ENCODE measurements at places on chromosomes 3 and 15.

DNA sequence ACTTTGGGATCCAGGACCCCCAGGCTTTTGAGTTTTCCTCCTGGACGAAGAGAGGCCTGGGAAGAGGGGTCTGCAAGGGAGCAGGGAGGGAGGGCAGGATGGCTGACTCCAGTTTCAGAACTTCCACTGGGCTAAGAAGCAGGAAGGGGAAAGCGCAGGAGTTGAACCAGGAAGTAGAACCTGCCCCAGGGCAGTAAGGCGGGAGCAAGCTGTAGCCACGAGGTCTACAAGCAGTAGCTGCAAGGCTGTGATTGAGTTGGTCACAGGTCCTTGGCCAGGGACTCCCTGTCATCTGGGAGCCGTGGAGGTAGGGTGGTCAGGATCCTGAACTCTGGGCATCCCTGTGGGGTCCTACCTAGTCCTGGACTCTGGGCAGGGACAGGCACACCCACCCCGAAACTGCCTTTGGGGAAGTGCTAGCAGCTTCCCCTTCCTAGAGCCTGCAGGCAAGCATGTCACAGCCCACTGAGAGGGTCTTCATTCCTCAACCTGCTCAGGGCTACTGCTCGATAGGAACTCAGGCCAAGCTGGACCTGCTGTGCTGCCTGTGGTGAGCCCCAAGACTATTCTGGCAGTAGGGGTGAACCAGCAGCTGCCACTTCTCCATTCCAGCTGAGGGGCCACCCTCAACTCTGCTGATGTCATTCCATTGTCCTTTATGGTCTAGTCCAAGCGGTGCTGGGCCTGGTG, 5.8 kb upstream of the GNAI2 start:
- no peak for DNase-seq

GRCh38 chr15:78024883-78025282, 52.6 kb downstream of the TBC1D2B start:
- no peak for DNase-seq

GRCh38 chr15:36172955-36173354, 406.5 kb upstream of the CDIN1 start:
- DNase-seq: peak; percentile 57

DNA sequence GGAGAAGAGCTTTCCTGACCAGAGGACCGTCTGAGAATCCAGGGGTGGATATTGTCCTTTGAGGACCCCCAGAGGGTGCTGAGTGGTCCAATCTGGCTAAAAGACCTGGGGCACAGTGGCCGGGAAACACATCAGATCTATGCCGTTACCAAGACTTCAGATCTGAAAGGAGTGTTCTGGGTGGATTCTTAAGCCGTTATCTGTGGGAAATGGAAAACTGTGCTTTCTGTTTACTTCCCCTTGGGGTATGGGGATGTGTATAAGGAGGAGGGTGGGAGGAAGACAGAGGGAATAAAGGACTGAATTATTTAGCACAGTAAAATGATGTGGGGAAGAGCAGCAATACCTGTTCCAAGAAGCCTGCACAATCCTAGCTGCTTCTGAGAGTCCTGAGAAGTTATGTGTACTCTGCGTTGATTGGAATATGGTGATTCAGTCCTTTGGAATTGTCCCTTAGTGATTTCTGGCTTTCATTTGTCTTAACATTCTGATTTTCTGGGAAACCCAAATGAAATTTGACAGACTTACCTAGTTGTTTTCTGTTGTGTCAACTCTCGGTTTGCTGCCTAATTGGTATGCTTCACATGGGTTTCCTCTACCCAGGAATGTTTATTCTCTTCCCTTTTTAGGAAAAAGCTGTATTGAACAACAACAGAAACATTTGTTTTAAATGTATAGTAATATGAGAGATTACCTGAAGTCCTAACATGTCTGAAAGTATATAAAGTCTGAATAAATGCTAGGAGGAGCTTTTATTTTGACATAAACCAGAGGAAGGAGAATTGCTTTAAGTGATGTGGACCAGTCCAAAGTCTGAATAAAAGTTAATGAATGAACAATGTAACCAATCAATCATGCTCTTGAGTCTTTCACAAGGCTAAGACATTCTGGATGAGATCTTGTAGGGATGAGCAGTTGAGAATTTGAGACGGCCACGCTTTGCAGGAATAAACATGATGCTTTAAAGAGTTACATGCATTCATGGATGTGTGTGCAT, 427.1 kb upstream of the C2CD4B start:
- peak; percentile 54 for DNase-seq

GRCh38 chr15:66566963-66567531, 1.2 kb upstream of the LCTL start:
- peak; percentile 86 for DNase-seq

DNA sequence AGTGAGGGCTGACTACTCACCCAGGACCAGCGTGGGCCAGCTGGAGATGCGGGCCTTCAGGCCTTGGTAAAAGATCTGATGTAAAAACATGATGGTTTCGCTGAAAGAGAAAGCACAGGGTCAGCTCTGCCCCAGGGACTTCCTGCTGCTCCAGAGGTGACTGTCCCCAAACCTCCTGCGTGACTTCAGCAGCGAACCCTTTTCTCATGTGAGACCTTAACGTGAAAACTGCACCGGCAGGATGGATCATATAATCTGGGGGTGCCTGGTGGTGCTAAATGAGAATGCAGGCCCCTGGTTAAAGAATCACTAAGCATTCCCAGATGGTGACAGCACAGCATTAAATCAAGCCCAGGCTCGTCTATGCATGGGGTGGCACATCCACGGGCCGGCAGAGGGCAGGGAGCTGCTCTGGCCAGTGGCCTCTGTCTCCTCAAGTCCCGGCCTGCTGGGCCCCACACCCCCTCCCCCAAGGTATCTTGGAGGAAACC, 55.4 kb downstream of the RASGRF1 start:
- DNase-seq: no peak

DNA sequence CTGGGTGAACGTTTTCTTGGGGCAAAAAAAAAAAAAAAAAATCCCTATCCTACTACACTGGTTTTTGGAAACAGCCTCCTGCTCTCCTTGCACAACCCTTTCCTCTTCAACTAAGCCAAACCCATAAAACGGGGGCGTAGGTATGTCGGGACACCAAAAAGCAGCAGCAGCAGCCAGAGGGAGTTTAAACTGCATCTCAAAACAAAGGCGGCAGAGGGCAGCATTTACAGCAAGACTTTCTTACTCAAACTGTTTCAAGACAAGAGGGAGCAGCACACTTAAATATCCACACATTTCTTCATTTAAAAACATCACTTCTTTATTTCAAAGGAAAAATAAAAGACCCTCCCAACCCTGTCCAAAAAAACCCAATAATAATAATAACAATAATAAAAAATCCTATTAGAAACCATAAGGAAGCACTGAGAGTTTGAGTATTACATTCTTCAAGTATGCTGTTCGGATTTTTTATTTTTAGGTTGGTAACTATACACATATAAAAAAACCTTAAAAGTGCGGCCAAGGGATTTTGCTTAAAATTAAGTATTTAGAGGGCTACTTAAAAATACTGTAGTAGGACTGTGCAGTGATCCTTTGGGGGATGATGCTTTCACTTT, 43.9 kb upstream of the PLXND1 start:
- peak; percentile 77 for DNase-seq

DNA sequence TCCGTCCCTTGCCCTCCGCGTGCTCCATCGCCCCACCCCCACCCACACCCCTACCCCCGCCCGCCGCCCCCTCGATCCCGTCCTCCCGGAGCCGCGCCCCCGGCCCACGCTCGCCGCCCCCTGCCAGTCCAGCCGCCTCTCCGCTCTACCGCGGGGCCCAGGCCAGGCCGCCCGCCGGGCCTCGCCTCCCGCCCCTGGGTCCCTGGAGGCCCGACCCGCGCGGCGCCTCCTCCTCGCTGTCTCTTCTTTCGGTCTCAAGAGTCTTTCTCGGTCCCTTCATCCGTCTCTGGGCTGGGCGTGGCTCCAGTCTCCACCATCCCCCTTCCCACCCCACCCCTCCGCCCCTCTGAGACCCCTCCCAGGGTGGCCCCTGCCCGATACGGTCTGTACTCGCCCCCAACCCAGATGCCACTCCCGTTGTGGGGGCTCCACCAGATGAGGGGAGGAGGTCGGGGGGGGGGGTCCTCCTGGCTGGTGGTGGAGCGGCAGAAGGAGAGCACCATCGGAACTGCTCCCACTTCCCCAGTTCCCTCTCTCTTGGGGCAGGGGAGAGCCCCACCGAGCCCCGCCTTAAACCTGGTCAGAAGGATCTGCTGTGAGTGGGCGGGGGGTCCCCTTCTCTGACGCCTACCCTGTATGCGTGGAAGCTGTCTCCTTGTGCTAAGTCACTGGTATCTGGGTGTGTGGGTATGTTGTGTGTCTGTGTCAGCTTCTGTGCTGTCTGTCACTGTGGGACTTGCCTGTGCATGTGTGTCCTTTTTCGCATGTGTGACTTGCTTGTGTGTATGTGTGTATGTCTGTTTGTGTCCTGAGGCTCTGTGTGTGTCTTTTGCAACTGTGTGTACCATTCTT, 1.0 kb downstream of the PRKCD start:
- no peak for DNase-seq

GRCh38 chr3:64432870-64433269, 207.6 kb upstream of the PRICKLE2 start:
- DNase-seq: no peak

DNA sequence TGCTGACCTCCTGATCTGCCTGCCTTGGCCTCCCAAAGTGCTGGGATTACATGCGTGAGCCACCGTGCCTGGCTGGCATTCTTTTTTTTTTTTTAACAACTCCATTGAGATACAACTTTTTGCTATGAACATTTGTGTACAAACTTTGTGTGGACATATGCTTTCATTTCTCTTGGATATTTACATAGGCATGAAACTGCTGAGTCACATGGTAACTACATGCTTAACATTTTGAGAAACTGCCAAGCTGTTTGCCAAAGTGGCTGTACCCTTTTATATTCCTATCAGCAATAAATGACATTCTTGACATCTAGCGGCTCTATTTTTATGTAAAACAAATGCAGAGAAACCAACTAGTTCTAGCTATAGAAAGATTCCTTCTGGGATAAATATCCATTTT, 8.7 kb upstream of the YEATS2 start:
- peak; percentile 25 for DNase-seq

DNA sequence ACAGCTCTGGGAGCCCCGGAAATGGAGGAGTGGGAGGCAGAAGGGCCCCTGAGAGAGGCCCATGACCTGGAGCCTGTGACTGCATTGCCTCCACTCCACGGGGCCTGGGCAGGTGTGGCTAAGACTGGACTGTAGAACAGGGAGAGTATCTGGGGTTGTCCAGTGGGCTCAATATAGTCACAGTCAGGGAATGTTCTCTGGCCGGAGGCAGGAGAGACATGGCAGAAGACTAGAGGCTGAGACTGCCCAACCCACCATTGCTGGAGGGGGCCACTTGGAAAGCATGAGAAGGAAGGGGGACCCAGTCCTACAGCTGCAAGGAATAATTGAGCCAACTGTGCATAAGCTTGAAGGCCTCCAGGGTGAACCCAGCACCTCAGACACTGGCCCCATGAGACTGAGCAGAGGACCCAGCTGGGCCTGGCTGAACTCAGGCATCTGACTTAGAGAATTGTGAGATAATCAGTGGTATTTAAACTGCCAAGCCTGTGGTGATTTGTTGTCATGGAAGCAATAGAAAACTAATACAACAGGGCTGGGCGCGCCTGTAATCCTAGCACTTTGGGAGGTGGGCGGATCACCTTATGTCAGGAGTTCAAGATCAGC, 33.1 kb downstream of the NIPA2 start:
- no peak for DNase-seq

DNA sequence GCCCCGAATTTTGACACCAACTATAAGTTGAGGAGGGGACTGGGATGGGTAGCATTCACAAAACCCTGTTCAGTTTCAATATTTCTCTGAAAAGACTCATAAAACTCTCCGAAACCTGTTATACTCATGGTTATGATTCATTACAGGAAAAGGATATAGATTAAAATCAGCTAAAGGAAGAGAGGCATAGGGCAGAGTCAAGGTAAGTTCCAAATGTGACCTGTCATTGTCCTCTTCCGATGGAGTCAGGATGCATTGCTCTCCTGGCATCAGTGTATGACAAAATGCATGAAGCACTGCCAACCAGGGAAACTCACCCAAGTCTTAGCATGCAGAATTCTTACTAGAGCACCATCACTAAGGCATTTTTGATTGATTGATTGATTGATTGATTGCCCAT, 525.0 kb upstream of the NAALADL2 start:
- DNase-seq: no peak

- peak; percentile 89 for DNase-seq
Observed at GRCh38 chr3:134325061-134325705, 49.1 kb downstream of the AMOTL2 start.

GRCh38 chr3:44862226-44862637, 520 bp downstream of the TMEM42 start:
- DNase-seq: no peak

DNA sequence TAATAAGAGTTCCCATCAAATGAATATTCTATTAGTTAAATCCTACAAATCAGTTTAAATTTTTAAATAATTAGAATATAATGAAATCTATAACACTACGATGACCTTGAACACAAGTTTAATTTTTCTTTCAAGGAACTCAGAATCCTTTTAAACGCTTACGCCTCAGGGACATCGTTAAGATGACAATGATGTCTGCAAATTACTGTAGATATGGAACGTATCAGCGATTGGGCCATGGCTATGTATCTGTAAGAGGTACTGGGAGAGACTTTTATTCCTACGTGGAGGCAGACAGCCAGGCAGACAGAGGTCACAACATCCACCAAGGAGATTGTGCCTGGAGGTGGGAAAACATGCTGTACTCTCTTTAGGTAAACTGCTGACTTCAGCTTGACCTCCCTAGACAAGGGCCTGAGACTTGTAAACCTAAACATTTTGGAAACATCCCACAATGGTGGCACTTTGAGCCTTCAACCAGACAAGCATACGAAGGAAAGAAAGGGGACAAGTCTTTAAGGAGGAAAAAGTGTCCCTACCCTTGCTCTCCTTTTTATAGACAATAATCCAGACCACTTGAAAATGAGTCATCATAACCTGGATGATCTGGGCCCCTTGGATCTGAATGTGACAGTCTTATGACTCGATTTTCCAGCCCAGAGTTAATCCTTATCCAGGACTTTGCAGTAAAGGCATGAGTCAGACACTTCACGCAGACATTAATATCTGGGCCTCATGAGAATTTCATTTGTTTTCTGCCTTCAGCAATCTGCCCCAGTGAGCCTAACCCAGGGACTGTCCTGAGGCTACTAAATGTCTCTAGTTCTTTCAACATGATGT, 6.8 kb upstream of the LDHAL6B start:
- peak; percentile 72 for DNase-seq

- DNase-seq: no peak
Observed at GRCh38 chr15:25761971-25762662, 101.0 kb downstream of the ATP10A start.

DNA sequence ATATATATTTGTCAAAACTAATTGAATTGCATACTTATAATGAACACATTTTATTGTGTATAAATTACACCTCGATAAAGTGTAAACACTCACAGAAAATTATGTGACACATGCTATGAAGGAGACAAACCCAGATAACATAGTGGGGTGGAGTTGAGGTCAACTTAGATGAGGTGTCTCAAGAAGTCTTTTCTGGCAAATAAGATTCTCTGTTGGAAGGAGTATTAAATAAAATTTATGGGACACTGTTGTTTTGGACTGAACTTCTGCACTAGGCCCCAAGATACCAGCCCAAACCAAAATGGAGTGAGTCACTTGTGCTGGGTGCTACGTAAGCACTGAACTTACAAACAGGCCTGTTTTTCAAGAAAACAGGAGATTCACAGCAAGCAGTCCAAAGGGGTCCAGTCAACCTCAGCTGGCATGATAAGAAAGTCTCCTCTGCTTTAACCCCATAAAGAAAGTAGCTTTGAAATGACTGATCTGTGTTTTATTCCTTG, 18.7 kb downstream of the ACTC1 start:
- DNase-seq: no peak

GRCh38 chr3:109338322-109338721, 976 bp upstream of the DPPA4 start:
- DNase-seq: no peak

GRCh38 chr15:32089851-32090359, 59.6 kb downstream of the CHRNA7 start:
- no peak for DNase-seq
